ENCODE measurements at places on chromosomes 12 and 14.

DNA sequence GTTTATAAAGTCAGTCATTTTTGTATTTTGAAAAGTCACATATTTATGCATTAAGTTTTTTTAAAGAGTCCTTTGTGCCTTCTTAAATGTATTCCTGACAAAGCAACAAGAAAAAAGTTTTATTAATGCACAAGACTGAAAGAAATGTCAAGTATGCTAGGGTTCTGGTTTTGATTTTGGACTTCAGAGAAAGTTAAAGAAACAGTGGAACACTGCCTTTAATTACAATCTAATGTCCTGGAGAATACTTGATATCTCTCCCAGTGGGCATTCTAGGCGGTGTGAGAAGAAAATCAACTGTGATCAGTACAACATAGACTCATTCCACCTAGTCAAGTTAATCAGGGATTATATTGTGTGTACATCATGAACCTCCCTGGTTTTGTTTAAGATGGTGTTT is 49.9 kb downstream of the PRICKLE1 start:
- DNase-seq, result no peak

GRCh38 chr12:96015672-96016071 is 19.5 kb upstream of the HAL start:
- peak; percentile 16 for DNase-seq

DNA sequence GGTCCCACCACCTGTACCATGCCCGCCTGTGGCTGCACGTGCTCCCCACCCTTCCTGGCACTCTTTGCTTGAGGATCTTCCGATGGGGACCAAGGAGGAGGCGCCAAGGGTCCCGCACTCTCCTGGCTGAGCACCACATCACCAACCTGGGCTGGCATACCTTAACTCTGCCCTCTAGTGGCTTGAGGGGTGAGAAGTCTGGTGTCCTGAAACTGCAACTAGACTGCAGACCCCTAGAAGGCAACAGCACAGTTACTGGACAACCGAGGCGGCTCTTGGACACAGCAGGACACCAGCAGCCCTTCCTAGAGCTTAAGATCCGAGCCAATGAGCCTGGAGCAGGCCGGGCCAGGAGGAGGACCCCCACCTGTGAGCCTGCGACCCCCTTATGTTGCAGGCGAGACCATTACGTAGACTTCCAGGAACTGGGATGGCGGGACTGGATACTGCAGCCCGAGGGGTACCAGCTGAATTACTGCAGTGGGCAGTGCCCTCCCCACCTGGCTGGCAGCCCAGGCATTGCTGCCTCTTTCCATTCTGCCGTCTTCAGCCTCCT is 1.1 kb downstream of the INHBE start:
- no peak for DNase-seq

DNA sequence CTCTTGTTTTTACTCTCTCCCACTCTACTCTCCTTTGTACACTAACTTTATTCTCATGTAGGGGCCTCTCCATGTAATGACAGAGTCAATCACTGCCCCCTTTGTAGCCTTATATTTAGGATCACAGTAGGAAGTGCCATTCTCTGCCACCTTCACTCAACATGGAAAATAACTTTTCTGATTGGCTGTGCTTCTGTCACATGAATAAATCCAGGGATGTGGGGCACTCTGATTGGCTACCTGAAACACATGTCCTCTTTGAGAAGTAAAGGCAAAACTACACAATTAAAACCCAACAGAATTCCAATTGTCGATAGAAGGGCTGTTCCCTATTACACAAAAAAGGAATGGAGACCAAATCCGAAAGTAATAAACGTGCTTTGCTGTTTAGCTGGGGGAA is at the start of gene RNASE9:
Gene RNASE9, minus strand, starts transcription at position 87 of the 400 bp plus-strand sequence.
- DNase-seq, result no peak

GRCh38 chr12:116876151-116876869 is 4.9 kb downstream of the HRK start:
- DNase-seq, result no peak

GRCh38 chr12:114340231-114340630 is 65.7 kb downstream of the TBX5 start:
- DNase-seq, result no peak

DNA sequence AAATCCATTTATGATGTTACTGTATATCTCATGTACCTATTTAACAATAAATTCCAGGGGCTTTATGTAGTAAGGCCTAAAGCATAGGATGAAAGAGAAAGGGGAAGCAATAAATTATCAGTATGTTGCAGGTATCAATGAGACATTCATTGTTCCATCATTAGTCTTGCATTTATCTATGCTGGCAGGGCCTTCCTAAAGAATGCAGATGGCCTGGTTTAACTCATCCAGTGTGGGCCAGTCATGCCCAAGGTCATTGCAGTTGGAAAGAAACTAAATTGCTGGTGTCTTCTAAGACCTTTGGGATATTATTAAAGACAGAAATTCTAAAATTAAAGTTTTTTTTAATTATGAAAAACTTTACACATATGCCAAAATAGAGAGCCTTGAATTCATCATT is 98.3 kb downstream of the AVPR1A start:
- no peak for DNase-seq

DNA sequence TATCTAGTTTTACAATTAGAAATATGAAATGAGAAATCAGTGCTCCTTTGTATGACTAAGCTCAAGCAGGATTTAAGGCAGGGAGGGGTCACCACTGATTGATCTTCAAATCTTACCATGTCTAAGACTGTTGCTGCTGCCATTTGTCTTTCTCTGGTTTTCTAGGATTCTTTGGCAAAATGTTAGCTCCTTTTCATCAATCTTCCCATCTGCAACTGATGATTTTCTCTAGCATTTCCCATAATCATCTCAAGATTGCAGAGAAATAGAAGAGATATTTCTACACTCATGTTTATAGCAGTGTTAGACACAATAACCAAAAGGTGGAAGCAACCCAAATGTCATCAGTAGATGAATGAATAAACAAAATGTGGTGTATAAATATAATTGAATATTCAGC is 175.0 kb downstream of the RAD51B start:
- DNase-seq, result no peak

DNA sequence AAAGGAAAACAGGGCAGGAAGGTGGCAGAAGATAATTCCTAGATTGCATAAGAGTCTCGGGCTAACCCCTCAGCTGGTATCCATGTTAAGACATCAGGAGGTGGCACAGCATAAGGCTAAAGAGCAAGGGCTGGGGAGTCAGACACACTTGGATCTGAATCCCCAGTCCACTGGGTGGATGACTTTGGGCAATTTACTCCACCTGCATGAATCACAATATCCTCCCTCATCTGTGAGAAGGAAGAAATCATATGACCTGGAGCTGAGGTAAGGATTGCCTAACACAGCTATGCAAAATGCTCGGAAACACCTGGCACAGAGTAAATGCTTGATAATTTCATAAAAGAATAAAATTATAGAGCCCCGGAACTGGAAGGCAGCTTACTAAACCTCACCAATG is 217.9 kb downstream of the PIK3C2G start:
- no peak for DNase-seq

- DNase-seq, result no peak
These were observed 216.2 kb upstream of the KRR1 start for GRCh38 chr12:75727577-75727976.

GRCh38 chr14:56115976-56116893 is 2.0 kb upstream of the PELI2 start:
- DNase-seq, result no peak

DNA sequence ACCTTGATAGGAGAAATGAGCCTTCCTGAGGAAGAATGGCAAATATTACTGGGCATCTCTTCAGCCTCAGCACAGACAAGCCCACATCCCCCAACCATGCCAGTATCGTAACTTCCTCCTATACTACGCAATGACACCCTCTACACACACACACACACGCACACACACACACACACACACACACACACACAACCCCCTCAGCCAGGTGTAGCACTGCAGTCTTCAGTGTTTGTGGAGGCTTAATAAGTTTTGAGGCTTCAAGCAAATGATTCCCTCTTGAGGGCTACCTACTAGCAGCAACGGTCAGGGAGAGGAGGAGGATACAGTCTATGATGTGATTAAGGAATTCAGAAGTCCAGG is 1.6 kb downstream of the DGKA start:
- peak; percentile 24 for DNase-seq

- DNase-seq, result no peak
These were observed 18.6 kb upstream of the CHST11 start for GRCh38 chr12:104438134-104438533.

DNA sequence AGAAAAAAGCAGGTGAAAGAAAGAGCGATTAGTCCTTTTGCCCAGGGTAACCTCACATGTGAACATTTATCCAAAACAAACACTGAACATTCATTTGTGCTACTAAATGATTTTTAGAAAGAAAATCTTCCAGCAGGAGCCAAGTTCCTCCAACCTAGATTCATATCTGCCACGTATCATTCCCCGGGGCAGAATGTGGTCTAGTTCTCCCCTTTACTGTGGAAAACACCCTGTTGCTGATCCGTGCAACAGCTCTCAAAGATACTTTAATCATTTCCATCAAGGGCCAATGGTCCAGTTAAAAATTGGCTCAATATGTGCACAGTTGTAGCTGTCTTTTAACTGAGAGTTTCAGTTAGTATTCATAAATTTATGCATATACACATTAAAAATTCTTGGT is 479.1 kb downstream of the ATP23 start:
- no peak for DNase-seq

All from kidney capillary endothelial cell (primary cell).